ENCODE measurements at places on chromosomes 2 and 18. TPM values are rescaled to one million over a fixed set of nuclear protein-coding genes. Genes with fewer than 3 reads are reported as not detected.

DNA sequence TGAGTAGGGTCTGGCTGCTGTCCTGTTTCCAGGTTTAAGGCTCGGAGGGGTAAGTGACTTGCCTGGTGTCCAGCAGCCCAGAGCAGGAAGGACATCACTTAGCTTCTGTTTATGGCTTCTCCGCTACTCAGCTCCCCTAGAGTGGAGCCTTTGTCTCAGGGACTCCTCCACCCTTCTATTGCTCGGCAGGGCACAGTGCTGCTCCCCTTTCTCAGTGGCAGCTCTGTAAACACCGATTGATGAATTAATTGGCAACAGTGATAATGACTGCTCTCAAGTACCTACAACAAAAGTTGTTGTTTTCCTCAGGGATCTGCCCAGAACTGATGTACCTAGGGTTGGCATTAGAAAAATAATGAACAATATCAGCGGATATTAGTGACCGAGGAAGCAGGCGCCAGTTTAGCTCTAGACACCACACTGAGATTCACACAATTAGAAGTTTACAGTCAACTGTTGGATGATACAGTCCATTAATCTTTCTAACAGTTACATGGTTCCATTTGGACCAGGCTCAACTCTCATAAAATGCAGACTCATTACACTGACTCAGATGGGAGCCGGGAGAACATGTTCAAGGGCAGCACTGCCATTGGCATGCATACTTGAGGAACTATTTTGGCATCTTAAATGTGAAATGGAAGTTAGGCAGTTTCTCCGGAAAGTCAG, 265.7 kb downstream of the MTX2 start:
- no peaks in the 10 kb centered on the region for H3K36me3 ChIP-seq
- no peak overlapping the region for H3K4me3 ChIP-seq
- no peak for DNase-seq
- no peaks in the 10 kb centered on the region for H3K27me3 ChIP-seq
- H3K4me1 ChIP-seq = no peaks in the 10 kb centered on the region
- no peak overlapping the region for H3K27ac ChIP-seq

DNA sequence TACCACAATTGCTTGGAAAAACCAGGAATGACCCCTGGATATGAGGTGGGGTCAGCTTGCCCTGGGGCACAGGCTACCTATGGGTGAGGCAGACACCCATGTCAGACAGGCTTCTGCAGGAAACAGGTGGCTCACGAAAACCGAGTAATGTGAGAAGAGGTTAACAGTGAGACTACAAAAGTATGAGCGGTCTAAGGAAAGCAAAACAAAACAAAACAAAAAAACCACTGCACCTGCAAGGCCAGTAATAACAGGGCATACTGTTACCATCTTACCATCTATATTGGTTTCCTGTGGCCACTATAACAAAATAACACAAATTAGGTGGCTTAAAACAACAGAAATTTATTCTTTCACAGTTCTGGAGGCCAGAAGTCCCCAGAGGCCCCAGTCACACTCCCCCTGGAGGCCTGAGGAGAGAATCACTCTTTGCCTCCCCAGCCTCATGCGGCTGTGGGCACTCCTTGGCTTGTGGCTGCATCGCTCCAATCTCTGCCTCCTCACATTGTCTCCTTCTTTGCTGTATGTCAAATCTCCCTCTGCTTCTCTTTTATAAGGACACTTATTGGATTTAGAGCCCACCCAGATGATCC, 86.6 kb upstream of the EPC2 start:
- H3K27me3 ChIP-seq = no peaks in the 10 kb centered on the region
- H3K36me3 ChIP-seq = no peaks in the 10 kb centered on the region
- no peak for DNase-seq
- no peaks in the 10 kb centered on the region for H3K4me1 ChIP-seq

DNA sequence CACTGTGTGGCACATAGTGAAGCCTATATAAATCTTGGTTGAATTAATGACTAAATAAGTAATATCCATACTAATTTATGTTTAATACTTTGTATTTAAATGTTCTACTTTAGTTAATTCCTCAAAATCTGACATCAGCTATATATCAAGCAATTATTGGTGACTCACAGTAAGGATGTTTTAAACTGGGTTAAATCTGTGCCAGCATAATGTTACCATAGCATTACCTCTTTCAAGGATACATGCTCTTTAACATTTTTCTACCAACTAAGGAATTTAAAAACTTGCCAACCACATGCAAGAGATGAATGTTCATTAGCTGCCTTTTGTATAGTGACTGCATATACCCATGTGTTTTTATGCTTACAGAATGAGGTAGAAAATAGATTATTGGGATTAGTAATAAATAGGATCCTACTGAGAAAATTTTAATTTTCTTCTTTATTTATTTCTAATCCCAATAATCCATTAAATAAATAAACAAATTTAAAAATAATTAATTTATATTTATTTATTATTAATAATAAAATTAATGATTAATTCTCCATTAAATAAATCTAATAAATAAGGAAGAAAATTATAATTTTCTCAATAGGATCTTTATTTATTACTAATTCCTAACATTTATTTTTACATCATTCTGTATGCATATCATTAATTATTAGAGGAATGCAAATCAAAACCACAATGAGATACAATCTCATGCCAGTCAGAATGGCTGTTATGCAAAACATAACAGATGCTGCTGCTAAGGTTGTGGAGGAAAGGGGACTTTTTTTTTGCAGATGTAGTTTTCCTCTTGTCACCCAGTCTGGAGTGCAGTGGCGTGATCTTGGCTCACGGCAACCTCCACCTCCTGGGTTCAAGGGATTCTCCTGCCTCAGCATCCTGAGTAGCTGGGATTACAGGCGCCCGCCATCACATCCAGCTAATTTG, 410.7 kb upstream of the DSEL start:
- H3K36me3 ChIP-seq = no peaks in the 10 kb centered on the region
- no peak overlapping the region for H3K27ac ChIP-seq
- no peak for DNase-seq
- peaks cover 3% of the 10 kb centered on the region for H3K27me3 ChIP-seq
- no peak overlapping the region for H3K4me3 ChIP-seq

DNA sequence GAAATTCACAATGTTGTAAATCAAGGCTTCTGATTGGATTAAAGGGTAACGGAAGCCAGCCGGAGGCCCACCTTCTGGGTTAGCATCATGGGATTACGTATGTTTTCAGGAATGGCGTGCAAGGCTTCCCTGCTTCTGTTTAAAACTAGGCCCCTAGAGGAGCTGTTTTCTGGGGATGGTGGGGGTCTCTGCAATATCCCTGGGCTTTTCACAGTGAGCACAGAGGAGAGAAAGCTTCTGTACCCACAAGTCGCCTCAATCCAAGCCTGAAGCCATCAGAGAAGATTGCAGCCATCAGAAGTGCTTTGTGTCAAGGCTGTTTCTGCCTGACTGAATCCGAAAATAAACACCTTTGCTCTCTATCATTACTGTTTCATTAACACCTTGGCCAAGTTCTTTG, 226.9 kb upstream of the SMIM21 start:
- DNase-seq = no peak
- no peaks in the 10 kb centered on the region for H3K36me3 ChIP-seq
- no peaks in the 10 kb centered on the region for H3K27me3 ChIP-seq
- no peak overlapping the region for H3K4me3 ChIP-seq
- H3K4me1 ChIP-seq = no peaks in the 10 kb centered on the region

- H3K4me3 ChIP-seq = no peak overlapping the region
- H3K36me3 ChIP-seq = no peaks in the 10 kb centered on the region
- H3K4me1 ChIP-seq = no peaks in the 10 kb centered on the region
- H3K27me3 ChIP-seq = no peaks in the 10 kb centered on the region
- peak; percentile 44 for DNase-seq
These were observed 4.1 kb upstream of the SNED1 start for GRCh38 chr2:240994171-240994896.

DNA sequence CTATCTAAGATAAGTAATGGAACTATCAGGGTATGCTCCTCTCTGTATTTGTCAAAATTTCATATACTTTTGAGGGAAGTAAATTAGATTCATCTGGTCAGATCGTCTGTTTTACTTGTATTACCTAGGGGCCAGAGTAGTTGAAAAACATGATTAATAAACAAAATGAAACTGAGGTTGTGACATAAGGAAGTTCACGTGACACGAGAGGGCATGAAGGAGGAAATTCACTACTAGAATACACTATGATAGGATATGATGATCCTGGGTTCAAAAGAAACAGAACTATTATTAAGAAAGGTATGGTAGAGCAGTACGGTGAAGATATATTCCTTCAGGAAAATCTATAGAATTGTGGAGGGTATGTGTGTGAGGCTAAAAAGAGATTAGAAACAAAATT, 58.4 kb upstream of the SPAG16 start:
- H3K4me1 ChIP-seq = no peaks in the 10 kb centered on the region
- no peaks in the 10 kb centered on the region for H3K27me3 ChIP-seq
- no peak overlapping the region for H3K27ac ChIP-seq
- no peak overlapping the region for H3K4me3 ChIP-seq
- H3K36me3 ChIP-seq = no peaks in the 10 kb centered on the region
- DNase-seq = no peak

DNA sequence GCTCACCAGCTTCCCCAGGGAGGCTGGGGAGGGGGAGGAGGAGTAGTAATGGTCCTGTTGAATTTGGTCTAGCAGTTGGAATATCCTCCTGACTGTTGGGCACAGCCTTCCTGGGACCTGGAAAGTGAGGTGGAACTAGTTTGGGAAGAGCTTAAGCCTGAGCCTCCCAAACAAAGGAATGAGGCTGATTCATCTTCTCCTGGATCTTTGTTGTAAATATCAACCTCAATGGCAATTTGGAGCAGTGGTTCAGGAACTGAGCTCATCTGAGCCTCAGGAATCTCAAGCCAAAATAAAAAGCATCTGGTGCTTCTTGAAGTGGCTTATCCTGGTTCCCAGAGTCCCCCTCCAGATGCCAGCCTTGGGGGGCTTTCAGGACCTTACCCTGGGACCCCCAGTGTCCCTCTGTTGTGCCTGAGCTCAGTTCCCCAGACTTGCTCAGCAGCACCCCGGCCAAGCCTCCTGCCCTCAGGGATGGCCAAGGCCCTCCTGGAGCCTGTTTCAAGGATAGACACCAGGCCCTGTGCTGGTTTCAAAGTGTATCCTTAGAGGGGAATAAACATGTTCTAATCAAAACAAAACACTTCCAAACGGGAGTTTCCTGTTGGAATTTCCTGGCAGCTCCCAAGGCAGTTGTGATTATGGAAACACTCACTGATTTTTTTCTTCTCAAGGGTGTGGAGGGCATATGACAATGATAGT, 112.6 kb downstream of the DDX1 start:
- H3K36me3 ChIP-seq = no peaks in the 10 kb centered on the region
- no peaks in the 10 kb centered on the region for H3K4me1 ChIP-seq
- no peaks in the 10 kb centered on the region for H3K27me3 ChIP-seq

- H3K36me3 ChIP-seq = no peaks in the 10 kb centered on the region
- H3K4me3 ChIP-seq = no peak overlapping the region
- DNase-seq = no peak
- no peaks in the 10 kb centered on the region for H3K27me3 ChIP-seq
- H3K4me1 ChIP-seq = no peaks in the 10 kb centered on the region
These were observed 67.0 kb downstream of the EIF5B start for GRCh38 chr2:99404039-99404796.

DNA sequence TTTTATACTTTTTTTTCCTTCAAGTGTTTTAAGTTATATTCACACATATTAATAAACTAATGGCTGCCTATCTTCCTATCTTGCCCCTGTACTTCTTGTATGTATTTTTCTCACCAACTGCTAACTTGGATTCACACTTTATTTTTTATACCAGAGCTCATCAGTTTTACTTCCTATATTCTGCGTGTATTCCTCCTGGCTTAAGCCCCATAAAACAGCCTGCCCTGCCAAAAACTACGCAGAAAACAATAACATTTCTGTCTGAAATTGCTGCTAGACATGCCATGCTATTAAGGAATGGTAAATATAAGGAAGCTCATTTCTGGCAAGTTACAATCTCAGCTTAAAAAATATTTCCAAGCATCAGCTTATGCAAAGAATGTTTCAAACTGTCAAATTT, 172.3 kb downstream of the UBE2E3 start:
- H3K27me3 ChIP-seq = no peaks in the 10 kb centered on the region
- DNase-seq = no peak
- H3K36me3 ChIP-seq = no peaks in the 10 kb centered on the region

The IL1R2 gene
- 10.0 TPM for total RNA-seq

The ALLC gene
- total RNA-seq = not detected

The SOX11 gene
- total RNA-seq = not detected

The ASB18 gene
- total RNA-seq = not detected
